ENCODE measurements at places on chromosomes 16 and 17.

GRCh38 chr17:46995841-46996571 is 17.0 kb upstream of the RPRML start:
- DNase-seq, result no peak

DNA sequence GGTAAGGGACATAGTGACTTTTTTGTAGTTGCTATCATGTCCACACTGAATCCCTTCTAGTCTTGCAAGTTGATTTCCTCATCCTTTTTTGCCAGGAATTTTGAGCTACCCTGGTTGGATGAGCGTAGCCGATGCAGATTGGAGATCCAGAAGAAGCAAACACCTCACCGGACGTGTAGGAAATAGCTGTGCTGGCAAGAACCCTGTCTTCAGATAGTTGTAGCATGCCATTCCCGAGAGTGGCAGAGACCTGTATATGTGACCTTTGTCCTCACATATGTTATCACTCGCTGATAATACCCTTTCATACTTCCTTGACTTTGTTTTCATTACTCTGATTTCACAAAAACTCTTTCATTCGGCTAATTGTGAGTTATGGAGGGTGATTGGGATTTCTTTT is 6.2 kb upstream of the CASC3 start:
- DNase-seq, result no peak

DNA sequence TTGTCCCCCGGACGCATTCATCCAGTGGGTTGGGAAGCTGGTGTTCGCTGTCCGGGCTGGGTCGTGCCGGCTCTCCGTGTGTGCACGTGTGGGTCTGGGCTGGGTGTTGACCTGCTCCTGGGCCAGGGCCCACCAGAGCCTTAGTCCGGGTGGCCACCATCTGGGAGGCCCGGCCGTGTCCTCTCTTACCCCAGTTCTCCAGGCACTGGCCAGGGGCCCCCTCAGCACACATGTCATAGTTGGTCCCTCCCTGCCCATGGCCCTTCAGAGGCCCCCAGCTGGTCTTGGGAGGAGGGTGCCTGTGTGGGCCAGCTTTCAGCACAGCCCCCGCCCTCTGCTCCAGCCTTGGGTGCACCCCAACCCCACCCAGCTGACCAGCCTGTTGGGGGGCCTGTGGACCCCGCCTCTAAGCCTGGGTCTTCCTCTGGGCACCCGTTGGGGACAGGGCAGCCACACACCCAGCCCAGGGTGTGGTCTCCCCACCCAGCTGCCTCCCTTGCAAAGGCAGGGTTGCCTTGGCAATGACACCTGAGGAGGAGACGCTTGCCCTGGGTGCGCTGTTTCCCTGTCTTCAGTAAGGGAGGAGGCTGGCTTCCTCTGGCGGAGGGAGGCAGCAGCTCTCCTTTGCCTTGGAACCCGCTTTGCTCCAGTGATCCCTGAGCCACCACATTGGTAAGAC is 77.4 kb downstream of the JPH3 start:
- DNase-seq, result no peak

DNA sequence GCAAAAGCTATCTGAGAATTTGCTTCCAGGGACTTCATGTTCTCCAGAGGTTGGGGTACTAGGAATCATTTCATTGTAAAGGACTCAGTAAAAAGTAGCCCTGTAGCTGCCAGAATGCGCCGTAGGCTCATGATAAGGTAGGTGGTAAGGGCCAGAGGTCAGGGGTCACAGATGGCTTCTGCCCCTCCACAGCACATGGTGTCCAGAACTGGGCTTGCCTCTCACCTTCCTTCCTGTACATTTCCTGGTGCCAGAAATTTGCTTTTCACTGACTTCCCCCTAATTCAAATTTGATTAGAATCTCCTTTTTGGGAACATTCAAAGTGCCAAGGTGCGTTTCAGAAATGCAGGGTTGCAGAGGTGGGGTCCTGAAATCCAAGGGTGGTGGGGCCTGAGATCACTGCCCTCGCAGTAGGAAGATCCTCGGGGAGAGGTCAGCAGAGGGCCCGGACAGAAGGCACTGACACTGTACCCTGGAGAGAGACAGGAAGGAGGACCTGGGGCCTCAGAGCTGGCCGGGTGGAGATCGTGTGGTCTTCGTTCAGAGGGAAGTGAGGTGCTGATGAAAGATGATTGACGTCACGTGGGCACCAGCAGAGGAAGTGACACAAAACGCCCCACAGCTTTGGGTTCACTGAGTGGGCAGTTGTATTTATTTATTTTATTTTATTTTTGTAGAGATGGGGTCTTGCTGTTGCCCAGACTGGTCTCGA is 25.5 kb upstream of the METRNL start:
- DNase-seq, result peak; percentile 21

DNA sequence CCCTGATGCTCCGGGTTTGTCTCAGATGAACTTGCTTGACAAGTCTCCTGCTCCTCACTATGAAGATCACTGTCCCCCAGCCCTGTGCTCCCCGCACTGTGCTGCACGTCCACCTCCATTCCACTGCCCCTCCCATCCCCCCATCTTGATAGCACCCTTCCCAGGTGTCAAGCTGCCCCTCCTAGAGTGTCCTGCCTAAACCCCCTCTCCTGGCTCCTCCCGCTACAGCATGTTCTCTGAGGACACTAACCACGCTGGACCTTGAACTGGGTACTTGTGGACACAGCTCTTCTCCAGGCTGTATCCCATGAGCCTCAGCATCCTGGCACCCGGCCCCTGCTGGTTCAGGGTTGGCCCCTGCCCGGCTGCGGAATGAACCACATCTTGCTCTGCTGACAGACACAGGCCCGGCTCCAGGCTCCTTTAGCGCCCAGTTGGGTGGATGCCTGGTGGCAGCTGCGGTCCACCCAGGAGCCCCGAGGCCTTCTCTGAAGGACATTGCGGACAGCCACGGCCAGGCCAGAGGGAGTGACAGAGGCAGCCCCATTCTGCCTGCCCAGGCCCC is 18.5 kb downstream of the DEXI start:
- DNase-seq, result no peak

DNA sequence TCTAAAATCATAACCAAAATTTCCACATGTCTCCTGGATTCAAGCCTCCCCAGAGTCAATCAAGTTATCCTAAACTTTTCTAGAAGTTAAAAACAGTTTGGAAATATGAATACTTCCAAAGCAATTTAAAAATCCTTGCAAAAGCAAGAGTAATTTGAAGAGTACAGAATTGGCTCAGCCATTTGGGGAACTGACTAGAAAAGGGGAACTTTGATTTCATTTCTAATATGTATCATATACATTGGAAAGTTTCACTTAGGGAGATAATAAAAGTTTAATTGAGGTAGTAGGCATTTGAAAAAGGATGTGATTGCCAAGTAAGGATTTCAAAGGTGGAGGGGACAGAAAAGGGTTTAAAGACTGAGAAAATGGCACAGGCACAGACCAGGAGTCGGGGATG is 9.0 kb upstream of the SLFN12L start:
- DNase-seq, result no peak

- no peak for DNase-seq
Observed at GRCh38 chr17:4341616-4341977, 24.9 kb downstream of the UBE2G1 start.
